Stimulated activated CD4-positive, alpha-beta T cell treated with anti-CD3 and anti-CD28 coated beads, TNF-alpha, amount 100 ng/mL, for 24 hours (primary cell): ENCODE measurements at places on chromosomes 11 and 22.
A peak's percentile ranks its signal among the peaks of the same experiment; 100 is the strongest.

- no peak for DNase-seq
These were observed 47.2 kb upstream of the CEP295 start for GRCh38 chr11:93614173-93614722.

DNA sequence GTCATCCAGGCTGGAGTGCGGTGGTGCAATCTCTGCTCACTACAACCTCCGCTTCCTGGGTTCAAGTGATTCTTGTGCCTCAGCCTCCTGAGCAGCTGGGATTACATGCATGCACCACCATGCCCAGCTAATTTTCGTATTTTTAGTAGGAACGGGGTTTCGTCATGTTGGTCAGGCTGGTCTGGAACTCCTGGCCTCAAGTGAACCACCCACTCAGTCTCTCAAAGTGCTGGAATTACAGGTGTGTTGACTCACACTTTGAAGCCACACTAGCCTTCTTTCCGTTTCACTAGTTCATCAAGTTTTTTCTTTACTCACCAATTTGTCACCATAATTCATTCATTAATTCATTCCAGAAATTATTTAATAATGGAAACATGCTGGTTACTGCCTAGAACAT is 298.4 kb upstream of the MTNR1B start:
- no peak for DNase-seq

GRCh38 chr11:131841028-131841427 is 470.6 kb downstream of the NTM start:
- DNase-seq, result no peak

- no peak for DNase-seq
These were observed 283.0 kb downstream of the DDX10 start for GRCh38 chr11:108947654-108948570.

GRCh38 chr11:19160847-19161246 is 40.9 kb downstream of the CSRP3 start:
- no peak for DNase-seq

GRCh38 chr22:39512026-39512425 is 8.3 kb upstream of the ATF4 start:
- no peak for DNase-seq

GRCh38 chr11:110366291-110366690 is 63.5 kb upstream of the FDX1 start:
- DNase-seq, result no peak

DNA sequence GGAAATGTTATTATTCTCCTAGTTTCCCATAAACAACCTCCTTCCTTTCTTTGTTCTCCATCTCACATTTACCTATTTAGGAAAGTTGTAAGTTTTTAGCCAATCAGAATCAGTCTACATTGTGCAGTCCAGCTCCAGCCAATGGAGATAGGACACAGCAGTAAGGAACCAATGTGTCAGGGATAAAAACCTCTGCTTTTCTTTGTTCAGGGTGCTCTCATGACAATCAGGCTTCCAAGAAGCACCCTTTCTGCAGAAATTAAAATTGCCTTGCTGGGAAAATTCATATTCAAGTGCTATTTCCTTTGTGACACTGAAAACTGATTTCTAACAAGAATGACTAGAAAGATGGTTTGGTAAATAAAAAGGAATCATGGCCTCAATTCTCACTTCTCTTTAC is 14.6 kb downstream of the SCGB2A1 start:
- no peak for DNase-seq

DNA sequence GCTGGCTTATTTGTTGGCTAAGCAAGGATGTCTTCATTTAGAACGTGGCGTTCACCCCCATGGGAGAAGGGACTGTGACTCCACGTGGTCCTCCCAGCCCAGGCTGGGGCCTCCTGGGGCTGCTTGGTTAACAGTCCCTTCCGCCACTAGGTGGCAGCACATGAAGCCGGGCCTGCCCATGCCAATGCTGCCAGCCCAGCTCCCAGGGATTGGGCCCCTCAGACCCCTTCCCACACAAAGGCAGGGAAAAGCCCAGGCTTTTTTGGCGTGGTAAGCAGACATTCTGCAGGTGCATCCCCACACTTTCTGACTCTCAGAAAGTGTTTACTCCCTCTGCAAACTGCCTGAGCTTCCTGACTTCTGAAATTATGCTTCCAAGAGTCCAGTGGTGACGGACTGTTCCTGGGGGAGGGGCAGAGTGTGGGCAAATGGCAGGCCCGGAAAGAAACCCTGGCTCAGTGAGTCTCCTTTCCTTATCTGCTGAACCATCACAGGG is 3.1 kb downstream of the CBX6 start:
- DNase-seq, result peak; percentile 71

GRCh38 chr22:50529897-50530579 is at the start of gene TYMP:
Gene TYMP, minus strand, starts transcription at chr22:50530012. Its CDS starts 303 bp downstream, at chr22:50529709.
- DNase-seq, result peak; percentile 40

GRCh38 chr11:16841984-16842383 is 103.5 kb downstream of the C11orf58 start:
- no peak for DNase-seq

DNA sequence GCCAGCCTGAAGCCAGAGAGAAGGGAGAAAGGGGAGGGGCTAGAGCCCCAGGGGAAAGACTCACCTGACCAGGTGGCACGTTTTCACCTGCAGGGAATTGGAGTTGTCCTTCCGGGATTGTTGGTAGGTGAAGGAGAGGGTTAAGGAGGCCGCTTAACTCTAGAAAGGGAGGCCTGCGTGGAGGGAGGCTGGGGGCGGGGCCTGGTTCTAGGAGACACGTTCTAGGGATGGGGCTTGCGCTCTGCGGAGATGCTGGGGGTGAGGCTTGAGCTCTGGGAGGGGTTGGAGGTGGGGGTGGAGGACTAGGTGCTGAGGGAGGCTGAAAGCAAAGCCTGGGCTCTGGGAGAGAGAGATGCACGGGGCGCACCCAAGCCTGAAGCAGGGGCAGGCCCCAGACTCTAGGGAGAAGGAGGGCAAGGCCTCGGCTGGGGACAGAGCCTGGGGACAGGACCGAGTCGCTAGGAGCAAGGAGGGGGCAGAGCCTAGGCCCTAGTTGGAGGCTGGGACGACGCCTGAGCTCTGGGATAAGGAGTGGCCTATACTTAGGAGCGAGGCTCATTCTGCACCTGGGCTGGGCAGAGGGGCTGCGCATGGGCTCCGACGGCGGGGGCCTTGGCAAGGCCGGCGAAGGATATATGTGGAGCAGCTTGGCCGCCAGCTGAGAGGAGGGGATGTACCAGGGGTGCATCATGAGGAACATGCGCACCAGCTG is 2.4 kb downstream of the RASGRP2 start:
- DNase-seq, result no peak

DNA sequence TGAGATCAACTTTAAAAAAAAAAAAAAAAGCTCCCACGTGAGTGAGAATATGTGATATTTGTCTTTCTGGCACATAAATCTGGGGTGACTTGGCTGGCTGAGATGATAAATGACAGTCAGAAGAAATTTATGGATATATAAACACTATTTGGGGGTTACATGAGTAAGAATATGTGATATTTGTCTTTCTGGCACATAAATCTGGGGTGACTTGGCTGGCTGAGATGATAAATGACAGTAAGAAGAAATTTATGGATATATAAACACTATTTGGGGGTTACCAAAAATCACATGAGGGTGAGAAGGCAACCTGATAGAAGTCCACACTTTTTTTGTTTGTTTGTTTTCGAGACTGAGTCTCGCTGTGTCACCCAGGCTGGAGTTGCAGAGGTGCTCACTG is 6.6 kb upstream of the TSG101 start:
- DNase-seq, result no peak

- no peak for DNase-seq
These were observed 16.2 kb downstream of the PIWIL4 start for GRCh38 chr11:94583213-94583865.

- no peak for DNase-seq
These were observed 63.8 kb upstream of the ARHGAP20 start for GRCh38 chr11:110776081-110776480.

GRCh38 chr11:64492561-64492960 is 98.5 kb upstream of the SLC22A12 start:
- no peak for DNase-seq

DNA sequence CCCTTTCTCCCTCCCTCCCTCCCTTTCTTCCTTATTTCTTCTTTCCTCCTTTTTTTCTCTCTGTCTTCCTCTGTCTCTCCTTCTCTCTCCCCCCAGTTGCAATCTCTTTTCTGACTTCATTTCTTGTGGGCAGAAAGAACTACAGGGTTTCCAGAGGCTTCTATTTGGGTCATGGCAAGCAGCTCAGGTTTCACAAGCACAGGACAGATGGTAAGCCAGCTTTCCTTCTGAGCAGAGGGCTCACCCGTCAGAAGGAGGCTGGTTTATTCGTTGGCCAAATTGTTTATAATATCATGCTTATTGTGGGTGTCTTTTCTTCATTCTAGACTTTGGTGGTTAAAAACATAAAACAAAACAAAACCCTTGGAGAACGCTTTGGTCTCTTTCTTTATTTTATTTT is 58.9 kb upstream of the CLMP start:
- no peak for DNase-seq

DNA sequence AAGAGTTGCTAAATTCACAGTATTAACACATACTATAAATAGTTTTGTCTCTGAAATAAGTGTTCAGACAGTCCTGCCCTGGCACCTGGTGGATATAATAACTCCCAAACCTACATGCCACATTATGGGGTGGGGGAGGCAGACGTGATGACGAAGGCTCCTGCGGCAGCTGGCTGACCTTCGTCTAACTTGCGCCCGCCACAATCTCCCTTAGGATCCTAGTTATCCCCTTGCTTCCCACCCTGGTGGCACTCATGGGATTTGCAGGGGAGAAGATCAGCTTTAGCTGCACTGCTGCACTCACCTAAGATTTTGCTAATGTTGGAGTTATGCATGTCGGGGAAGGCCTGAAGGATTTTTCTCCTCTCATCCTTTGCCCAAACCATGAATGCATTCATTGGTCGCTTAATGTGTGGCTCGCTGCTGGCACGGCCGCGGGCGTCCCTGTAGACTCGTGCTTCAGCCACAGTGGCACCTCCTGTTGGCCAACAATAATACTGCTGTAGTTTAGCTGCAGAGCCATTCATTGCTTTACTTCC is 367.6 kb downstream of the SOX6 start:
- DNase-seq, result no peak
